ENCODE measurements at places on chromosomes 3 and 15.

DNA sequence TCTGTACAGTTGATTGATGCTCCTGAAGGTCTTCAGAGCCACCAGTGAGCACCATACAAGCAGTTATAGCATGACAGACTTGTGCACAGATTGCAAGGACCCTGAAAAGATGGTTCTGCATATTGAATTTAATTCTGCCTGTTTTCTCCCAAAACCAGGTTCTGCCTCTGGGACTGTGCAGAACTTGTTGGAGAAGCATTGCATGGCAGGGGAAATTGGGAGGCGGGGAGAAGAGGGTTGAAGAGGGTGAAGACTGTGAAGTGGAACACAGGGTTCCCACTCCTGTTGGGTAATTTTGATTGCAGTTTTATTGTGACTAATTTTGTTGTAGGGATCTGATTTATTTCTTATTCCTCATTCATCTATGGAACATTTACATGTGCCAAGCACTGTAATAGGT, 10.3 kb downstream of the ZNF80 start:
- no peak for DNase-seq

DNA sequence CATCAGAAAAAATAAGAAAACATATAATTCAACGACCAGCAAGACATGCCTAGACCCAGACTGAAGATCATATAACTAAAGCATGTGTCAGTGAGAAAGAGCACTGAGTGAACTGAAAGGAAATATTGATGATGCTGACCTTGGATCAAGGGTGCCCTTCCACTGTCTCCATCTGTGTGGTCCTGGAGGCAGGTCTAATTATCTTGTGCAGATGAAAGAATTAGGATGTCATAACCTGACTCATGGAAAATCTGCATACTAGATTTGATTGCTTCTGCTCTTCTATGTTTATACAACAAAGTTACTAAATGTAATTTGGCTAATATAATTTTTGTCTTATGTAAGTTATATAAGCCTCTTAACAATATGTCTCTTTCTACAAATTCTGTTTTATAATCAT, 264.6 kb upstream of the TGFBR2 start:
- no peak for DNase-seq

DNA sequence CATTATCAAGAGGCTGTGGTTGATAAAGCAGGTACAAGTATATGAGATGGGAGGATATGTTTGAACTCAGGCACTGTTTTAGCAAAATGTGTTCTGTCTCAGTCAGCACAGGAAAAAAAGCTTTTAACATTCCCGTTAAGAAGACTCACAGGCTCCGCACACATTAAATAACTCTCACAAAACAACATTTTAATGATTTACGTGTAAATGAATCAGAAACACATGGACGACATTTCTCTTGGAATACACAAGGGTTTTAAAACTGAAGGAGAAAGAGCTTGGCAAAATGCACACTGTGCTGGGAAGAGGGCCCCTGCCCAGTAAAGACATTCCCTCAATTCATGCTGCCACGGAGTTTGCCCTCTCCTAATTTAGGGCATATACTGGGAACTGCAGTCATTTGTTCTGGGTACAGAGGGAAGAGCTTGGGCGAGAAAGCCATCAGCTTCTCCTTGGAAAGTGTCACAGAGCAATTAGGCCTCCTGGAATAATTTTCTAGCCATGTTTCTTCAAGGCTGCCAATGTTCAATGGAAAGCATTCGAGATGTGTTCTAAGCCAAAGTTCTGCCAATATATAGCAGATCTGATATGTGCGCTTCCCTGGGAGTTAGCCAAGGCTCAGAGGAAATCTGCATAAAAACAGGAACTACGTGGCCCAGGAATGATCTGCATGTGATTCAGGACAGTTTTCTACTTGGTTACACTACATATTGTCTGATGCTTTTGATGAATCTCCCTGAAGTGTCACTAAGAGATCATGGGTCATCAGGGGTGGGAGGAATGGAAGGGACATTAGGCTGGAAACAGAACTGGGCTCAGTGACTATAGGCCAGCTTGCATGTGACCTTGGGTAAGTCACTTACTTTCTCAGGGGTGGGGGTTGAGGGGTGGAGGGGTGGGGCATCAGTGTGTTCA, 2.2 kb upstream of the MASP1 start:
- no peak for DNase-seq

DNA sequence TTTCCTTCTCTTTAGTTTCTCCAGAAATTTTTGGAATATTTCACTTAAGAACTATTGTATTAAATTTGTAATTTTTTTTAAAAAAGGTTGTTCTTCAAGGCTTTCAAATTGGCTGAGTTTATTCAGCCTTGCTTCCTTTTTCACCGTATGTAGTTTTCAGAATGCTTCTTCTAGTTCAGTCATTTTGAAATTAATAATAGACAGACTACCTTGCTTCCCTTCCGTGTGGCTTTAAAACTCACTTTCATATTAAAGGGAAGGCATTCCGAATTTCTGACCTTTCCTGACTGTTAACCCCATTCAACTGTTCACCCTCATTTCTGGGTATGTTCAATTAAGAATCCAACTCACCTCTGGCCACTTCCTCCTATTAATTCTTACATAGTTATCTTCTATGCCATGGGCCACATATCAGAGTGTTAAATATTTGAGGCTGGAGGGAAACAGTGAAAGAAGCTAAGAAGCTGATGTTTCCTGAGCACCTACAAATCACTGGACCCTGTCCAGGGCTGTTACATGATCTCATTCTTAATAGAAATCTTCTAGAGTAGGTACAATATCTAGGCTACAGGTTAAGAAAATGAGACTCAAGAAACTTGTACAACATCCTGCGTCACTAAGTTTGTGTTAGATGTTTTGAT, 237.5 kb downstream of the P3H2 start:
- DNase-seq: no peak

GRCh38 chr3:43286115-43286840, at the start of gene SNRK:
SNRK (plus strand) TSS chr3:43286540; CDS start chr3:43303204, 16,664 bp downstream.
- peak; percentile 27 for DNase-seq

GRCh38 chr15:78977091-78977571, 32.3 kb upstream of the CTSH start:
- no peak for DNase-seq

- DNase-seq: no peak
Measured at GRCh38 chr15:59995568-59996297, 8.4 kb upstream of the FOXB1 start.

DNA sequence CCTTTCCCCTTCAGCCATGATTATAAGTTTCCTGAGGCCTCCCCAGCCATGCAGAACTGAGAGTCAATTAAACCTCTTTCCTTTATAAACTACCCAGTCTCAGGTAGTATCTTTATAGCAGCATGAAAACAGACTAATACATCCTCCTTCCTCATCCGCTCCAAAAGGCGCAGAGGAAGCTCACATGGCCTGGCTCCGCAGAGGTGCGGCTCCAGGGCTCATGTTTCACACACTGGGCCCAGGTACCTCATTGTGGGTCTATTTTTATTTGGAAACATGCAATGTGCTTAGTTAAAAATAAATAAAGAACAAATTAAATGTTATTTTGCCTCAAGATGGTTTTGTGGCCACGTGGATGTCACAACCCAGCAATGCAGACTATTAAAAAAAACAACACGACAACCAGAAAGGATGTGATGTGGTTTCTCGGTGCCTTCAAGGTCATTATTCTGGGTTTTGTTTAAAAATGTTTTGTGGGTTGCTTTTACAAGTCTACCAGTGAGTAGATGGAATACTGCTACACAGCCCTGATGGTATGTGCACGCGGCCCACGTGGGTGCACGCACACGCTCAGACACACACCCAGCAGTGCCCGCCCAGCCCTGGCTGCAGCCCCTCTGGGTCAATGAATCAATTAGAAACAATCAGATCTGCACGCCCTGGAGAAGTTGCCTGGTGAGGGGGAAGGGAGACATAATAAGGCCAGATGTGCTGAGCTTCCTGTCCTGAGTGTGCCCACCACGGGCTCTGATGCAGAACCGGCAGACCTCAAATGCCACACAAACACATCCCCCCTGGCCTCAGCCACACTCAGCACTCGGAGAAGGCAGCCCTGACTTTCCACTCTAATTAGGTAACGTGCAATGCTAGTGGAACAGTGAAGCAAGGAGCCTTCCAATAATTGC, 140.1 kb downstream of the ADAMTS17 start:
- DNase-seq: peak; percentile 27

DNA sequence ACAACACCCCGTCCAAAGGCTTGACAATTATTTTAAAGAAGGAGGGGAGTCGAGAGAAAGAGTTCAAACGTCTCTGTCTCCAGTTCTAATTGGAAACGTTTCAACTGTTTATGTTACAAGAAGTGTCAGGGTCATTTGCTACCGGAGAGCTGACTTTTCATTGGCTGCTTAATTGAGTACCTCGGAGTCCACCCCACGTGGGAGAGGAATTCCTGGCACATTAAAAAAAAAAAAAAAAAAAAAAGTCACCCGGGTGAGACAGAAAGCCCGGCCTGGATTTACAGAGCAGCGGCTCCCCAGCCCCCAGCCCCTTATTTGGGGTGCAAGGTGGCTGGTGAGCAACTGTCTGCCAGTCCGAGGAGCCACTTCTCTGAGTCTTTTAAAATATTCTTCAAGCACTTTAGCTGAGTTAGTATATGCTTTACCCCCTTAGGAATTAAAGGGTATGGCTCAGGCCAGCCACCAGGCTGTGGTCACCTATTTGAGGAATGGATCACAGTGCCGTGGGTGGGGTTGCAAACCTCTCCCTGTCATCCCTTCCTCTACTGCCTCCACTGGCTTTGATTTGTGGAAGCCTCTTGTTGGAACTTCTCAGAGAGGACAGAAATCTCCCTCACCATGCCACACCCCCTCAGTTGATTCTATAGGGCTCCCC, 3.9 kb upstream of the TLE3 start:
- peak; percentile 89 for DNase-seq

GRCh38 chr3:71543371-71544016, 40.0 kb downstream of the FOXP1 start:
- DNase-seq: no peak

GRCh38 chr3:80677796-80678195, 910.0 kb upstream of the ROBO1 start:
- DNase-seq: no peak

DNA sequence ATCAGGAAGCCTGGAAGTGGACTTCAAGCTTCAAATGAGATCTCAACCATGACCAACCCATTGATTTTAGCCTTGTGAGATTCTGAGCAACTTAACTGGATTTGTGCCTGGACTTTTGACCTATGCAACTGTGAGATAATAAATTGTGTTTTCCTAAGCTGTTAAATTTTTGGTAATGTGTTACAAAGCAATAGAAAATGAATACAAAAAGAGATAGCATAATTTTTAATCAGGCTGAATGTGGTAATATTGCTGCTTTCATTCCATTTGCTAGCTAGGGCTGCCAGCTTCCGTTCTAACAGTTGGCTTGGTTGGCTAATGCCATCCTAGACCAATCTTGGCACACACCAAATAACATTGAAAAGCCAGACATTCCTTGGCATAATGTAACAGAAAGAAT, 12.2 kb downstream of the PROS1 start:
- DNase-seq: no peak

- DNase-seq: no peak
Measured at GRCh38 chr15:100997442-100997841, 78.3 kb downstream of the LRRK1 start.

- peak; percentile 49 for DNase-seq
Measured at GRCh38 chr3:160434071-160434470, 15.5 kb downstream of the TRIM59 start.

DNA sequence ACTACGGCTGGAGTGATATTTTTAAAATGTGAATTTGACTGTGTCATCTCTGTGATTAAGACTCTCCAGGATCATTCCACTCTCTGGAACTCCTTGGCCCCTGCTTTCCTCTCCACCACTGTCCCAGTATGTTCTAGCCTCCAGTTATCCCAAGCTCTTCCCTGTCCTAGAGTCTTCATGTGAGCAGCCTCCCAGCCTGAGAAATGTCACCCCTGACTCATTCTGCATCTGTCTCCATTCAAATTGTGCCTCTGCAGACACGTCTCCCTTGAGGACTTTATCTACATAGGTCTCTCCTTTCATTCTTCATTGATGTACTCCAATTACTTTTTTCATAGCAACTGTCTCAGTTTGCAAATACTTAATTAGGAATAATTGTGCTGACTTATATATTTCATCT, 317.7 kb upstream of the ADAMTS9 start:
- no peak for DNase-seq

DNA sequence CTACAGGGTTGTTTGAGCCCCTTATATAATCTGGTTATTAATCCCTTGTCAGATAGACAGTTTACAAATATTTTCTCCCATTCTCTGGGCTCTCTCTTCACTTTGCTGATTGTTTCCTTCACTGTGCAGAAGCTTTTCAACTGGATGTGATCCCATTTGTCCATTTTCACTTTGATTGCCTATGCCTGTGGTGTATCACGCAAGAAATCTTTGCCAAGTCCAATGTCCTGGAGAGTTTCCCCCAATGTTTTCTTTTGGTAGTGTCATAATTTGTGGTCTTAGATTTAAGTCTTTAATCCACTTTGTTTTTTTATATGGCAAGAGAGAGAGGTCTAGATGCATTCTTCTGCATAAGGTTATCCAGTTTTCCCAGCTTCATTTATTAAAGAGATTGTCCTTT, 40.7 kb downstream of the XXYLT1 start:
- no peak for DNase-seq

DNA sequence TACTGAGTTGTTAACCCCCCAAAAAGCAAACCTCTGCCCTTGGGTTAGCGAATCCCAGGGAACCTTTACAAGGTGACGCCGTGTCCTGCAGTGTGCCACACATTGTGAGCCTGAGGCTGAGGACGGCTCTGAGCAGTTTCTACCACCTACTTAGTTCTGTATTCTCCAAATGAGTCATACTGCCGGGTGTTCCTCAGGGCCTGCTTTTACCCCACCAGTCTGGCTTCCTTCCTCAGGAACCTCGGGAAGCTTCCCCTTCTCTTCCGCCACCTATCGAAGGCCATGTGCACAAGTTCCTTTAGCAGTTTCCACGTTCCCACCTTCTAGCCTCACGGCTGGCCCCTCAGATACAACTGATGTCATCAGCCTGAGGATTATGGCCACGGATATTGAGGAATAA, 384.0 kb upstream of the TPM1 start:
- DNase-seq: no peak

DNA sequence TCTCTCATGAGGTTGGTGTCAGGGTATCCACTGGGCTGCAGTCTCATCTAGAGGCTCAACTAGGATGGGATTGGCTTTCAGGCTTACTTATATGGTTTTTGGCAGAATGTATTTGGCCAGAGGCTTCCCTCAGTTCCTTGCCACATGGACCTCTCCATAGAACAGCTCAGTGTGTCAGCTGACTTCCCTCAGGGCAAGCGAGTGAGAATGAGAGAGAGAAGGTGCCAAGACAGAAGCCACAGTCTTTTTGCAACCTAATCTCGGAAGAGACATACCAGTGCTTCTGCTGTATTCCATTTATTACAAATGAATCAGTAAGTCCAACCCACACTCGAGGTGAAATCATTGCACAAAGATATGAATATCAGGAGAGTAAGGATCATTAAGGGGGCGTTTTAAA, 129.2 kb downstream of the CCNL1 start:
- no peak for DNase-seq

GRCh38 chr3:149839896-149840295, 26.9 kb downstream of the RNF13 start:
- DNase-seq: no peak

DNA sequence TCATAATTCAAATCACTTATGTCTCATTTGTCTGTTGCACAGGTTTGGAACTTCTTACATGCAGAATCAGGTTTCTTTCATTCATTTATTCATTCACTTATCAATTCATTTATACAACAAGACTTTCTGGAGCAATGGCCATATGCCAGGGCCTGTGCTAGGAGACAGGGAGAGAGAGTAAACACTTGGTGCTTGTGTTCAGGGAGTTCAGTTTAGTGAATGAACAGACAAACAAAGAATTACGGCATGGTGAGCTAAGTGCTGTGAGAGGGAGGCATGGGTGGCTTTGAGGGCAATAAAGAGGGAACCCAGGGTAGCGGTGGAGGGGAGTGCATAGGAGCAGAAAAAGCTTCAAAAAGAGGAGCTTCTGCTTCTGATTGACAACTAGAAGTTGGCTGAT, 8.5 kb upstream of the IREB2 start:
- no peak for DNase-seq

Data from astrocyte of the cerebellum (primary cell).